Tibial nerve (tissue), 4 donors: ENCODE measurements at places on chromosomes 6 and 20.
A peak's percentile ranks its signal among the peaks of the same experiment; 100 is the strongest.

DNA sequence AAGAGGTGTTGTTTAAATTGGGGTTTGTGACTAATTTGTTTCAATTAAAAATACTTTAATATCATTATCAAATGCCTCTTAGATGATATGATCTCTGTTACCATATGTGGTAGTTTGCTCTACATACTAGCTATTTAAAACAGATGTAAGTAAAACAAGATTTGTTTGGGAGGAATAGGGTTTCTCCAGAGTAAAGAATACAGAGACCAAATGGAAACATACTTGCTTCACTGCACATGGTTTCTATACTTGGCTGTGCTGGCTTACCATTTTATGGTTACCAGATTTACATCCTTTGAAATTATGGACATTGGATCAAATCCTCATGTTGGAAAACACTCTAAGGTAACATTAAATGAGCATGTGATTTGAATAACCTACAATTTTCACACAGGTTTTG, 588.3 kb downstream of the CD109 start:
- no peak for DNase-seq

- no peak for DNase-seq
These were observed 614.2 kb downstream of the TENT5A start for GRCh38 chr6:81138236-81138635.

DNA sequence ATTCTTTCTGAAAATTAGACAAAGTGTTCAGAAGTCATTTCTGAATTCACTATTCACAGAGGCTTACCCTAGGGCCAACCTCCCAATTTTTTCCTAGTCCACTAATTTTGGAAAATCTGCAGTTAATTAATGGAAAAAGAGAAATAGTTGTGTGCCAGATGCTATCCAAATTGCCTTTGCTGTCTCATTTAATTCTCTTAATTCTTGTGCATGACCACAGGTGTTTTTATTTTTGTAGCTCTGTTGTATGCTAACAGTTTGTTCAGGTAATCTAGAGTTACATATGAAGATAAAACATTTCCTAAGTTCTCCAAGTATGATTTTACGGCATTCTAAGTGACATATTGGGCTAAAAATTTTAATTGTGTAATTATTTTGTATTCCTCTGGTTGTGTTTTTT, 96.8 kb downstream of the SCAF8 start:
- DNase-seq = no peak

GRCh38 chr6:114735025-114735735, 392.4 kb upstream of the HS3ST5 start:
- no peak for DNase-seq

DNA sequence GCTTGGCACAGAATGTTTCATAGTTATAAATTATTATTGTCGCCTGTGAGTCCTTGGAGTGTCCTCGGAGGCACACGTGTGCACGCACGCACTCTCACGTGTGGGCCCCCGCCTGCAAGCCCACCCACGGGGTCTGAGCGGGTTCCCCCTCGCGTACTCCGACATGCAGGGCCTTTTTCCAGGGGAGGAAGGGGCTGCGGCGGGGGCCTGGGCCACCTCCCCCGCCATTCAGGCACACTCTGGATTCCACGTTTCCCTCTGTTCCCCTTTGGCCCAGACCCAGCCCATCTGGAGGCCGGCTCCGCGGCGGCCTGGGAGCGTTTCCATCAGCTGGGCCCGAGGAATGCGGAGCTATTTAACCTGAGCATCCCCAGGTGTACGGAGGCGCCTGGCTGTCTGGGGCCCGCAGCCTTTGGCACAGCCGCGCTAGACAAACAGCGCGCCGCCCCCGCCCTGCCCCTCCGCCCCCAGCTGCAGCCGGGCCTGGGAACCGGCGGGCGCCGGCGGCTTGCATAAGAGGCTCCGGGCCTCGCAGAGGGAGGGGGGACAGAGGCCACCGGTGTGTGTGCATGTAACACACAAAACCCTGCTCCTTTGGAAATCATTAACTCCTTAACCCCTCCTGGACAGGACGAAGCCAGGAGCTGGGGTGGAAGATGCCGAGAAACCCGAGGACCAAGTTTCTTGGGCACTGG, 3.3 kb downstream of the ID1 start:
- peak; percentile 58 for DNase-seq

DNA sequence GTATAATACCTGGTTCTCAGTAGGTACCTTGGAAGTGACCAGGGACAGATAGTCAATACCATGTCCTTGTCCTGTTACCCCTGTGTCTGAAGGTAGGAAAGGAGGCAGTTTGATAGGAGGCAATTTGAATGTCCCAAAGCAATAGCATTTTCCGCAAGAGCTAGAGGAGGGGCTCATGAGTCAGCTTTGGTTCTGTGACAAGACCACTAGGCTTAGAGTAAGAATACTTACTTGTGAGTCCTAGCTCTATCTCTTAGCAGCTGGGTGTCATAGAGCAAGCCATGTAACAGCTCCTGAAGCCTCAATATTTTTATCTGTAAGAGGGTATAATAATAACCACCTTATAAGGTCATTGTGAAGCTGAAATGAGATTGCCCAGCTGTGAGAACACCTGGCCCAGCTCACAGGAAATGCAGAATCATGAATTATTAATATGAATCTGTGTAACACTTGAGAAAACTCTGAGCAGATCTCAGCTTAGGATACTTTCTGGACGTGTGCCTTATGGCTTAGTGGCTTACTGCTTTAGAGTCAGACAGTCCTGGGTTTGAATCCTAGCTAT, 58.6 kb downstream of the DAAM2 start:
- DNase-seq = no peak

- DNase-seq = no peak
These were observed 83.4 kb downstream of the BMP6 start for GRCh38 chr6:7809346-7809745.

GRCh38 chr20:8879669-8880068, 189.2 kb upstream of the PLCB4 start:
- DNase-seq = no peak

DNA sequence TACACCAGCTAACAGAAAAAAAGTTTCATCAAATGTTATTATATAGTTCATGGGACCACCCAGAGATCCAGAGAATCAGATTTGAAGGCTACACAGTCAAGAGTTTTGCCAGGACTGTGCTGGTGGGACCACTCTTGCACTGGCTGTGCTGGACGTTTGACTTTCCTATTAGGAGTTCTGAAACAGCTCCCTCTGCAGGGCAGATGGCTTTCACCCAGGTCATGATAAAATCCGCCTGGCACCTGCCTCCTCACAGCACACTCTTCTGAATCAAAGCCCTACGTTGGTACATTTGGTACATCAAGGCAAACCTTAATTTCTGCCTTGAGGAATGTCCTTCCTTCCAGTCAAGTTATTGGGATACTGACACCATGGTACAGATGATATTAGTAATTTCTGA, 302.1 kb downstream of the ZNF217 start:
- no peak for DNase-seq

GRCh38 chr6:5250911-5251310, 9.8 kb downstream of the LYRM4 start:
- no peak for DNase-seq

DNA sequence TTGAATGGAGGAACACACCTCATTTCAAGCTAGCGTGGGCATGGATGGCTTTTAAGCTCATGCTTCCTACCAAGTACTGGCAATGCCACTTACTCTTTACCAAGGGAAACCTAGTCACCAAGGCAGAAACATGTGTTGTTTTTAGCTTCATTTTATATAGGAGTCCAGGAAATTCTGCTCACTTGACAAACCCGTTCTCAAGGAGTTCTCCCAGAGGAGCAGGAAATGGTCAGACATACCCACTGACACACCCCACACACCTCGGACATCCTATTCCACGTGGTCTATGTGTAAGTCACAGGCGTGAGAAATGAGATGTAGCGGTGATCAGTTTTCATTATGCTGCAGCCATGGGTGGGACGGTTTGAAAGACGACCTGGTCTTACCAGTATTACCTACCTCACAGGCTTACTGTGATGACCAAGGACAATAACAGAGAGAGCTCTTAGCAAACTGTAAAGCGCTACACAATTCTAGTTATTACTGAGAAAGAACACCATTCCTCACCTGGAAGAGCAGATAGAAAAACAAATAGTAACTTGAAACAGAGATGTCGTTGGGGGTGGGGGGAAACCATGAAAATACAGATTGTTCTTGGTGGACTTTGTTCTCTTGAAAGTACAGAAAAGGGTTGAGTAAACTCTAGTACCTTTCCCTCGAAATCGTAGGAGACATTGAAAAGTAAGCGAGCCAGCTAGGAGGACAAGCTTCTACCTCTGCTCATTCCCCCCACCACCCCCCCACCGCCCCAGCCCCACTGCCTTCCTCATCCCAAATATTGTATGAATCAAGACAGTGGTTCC, 1.7 kb downstream of the CNKSR3 start:
- DNase-seq = no peak

DNA sequence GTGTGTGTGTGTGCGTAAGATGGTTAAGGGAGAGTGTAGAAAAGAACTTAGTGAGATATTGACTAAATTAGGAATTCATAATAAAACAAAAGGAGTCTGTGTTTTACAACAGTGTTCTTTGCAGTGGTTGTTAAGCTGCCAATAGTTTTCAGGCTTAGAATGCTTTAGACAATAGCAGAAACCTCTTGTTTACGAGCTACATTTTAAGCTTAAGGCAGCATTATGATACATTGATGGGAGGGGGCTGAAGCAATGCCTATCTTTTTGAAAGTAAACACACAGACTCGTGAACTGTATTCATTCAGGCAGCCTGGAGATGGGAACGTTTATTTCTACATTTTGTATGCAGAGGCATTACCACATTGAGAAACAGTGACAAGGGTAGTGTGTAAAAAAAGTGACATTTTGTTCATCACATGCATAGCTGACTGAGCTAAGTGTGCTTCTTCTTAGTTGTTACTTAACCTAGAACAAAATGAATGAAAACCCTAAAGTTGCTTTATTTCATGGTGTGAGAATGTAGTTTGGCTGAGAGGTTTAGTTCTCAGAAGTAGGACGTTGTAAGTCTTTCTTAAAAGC, 21.2 kb downstream of the CLVS2 start:
- DNase-seq = no peak

DNA sequence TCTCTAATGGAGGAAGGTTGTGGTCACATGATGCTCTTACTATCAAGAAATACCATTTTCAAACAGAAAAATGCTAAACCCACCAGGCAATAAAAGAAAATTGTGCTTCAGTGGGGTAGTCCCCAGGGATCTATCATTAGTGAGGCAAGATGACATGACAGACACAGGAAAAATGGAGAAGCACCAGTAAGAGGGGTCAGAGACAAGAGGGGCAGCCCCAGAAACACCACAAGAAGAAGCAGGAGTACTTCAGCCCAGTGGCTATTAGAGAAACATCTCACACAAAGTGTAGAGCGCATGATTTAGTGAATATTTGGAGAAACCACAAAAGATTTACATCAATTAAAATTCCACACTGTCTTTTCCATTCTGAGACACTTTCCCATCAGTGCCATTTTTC, 10.2 kb upstream of the TMEM200A start:
- DNase-seq = no peak

- no peak for DNase-seq
These were observed 388.4 kb downstream of the BTBD3 start for GRCh38 chr20:12306107-12306506.

DNA sequence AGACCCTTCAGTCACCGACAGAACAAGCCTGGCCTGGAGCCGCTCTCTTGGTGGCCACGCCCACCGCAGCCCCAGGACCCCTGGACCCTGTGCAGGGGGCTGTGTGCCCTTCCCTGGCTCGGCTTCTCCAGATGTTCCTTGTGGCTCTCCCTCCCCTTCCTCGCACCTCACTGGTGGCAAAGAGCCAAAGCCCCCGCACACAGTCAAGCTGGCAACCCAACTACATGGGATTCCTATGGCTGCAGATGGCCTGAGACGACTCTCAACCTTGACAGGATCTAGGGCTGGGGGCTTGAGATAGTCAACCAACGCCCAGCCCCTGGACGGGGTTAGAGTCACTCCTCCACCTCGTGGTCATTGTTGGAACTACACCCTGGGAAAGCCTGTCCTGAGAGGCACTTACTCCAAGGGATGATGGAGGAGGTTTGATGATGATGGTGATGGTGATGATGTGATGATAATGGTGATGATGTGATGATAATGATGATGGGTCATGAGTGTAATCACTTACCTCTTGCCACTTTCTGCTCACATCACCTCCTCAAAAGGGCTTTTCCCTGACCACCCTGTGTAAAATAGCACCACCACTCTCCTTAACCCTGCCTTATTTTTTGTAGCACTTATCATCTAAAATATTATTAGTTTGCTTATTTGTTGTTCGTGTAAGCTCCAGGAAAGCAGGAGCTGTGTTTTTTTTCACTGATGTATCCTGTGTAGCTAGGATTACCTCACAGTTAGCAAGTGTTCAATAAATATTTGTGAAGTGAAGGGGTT, 278.4 kb downstream of the LRFN2 start:
- peak; percentile 84 for DNase-seq

DNA sequence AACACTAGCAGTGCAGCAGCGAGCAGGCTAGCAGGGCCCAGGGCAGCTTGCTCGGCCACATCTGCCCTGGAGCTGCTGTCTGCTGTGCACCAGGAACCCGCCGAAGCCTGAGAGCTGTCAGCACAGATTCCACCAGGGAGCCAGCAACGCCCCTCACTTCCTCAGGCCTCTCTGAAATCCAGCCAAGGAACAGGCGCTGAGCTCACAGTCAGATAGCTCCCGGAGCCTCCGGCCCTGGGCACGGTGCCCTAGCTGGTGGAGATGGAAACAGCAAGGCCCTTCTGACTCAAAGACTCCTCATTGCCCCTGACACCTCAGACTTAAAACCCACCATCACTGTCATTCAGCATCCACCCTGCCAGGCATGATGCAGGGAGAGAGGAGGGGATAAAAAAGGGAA, 839.4 kb downstream of the MAFB start:
- DNase-seq = peak; percentile 61

GRCh38 chr20:11790046-11790445, 127.6 kb upstream of the BTBD3 start:
- DNase-seq = no peak

GRCh38 chr20:37504404-37505096, 16.5 kb upstream of the NNAT start:
- DNase-seq = no peak

DNA sequence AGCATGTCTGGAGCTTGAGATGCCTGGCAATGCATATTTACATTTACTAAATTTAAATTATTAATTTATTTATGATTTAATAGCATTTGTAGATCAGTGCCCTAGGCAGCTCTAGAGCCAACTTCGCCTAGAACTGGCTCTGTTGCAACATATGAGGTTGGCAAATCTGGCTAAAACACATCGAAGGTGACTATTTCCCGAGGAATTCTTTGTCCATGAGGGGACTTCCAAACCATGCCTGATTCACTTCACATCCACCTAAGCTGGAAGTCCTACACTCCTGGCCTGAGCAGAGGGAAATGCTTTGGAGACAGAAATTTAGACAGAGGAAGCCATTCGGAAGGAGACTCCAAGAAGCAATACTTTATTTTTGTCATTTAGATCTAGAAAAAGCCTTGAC, 211.0 kb upstream of the ARG1 start:
- DNase-seq = no peak

- DNase-seq = no peak
These were observed 3.8 kb downstream of the RIN2 start for GRCh38 chr20:19761841-19762240.

- no peak for DNase-seq
These were observed 223.4 kb upstream of the TAB2 start for GRCh38 chr6:149094156-149094555.

- no peak for DNase-seq
These were observed 35.3 kb downstream of the ESR1 start for GRCh38 chr6:151842816-151843215.
